H9 (cell line): ENCODE measurements at places on chromosomes 3 and 15.

- no peak for DNase-seq
Observed at GRCh38 chr3:179236669-179237301, 14.1 kb downstream of the KCNMB3 start.

DNA sequence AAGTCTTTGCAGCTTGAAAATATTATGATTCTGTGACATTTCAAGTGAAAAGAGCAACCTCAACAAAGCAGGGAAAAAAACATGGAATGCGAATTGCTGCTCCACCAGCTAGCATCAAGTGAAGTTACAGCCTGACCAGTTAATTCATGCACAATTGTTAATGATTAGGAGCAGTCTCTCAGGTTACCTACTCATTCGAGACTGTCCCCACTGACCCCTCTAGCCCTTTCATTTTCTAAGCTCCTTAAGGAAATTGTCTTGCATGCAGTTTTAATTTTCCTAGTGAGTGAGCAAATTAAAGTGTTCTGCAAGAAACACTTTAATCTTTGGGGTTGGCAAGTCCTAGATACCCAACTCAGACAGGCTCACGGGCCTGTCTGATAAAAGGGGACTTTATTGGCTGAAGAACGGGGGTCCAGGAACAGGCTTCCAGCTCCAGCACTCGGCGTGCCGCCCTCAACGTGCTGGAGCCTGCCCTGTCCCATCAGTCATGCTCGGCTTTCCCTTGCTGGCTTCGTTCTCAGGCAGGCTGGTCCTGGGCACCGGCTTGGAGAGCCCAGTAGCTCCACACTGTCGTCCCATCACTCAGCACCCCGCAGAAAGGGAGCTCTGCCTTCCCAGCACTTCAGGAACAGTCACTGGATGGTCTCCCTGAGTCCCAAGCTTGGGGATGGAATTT is 18.3 kb downstream of the PODXL2 start:
- DNase-seq = no peak

GRCh38 chr3:48984663-48985062 is 5.4 kb upstream of the P4HTM start:
- no peak for DNase-seq

- DNase-seq = no peak
Observed at GRCh38 chr3:115913069-115913686, 289.9 kb downstream of the GAP43 start.

DNA sequence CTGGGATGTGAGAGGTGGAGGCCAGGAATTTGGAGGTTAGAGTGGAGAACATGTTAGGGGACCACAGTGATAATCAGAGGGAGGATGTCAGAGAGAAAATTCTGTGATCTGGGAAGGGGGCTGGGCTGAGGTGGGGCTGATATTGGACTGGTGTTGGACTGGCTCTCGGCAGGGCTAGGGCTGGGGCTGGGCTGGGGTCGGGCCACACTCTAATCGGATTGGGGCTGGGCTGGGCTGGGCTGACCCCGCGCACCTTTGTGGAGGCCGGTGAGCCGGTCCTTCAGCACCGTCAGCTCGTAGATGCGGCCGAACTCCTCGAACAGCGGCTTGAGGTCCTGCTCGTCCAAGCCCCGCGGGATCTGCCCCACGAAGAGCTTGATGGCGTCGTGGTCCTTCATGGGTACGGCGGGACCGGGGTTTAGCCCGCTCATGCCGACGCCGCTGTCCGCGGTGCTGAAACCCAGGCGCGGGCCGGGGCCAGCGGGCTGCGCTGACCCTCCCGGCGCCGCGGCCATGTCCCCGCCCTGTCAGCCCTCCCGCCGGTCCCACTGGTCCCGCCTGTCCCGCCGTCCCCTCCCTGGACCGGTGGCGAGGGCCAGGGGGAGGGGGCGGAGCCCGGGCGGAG is 485 bp downstream of the CELF6 start:
- DNase-seq = peak; percentile 93

DNA sequence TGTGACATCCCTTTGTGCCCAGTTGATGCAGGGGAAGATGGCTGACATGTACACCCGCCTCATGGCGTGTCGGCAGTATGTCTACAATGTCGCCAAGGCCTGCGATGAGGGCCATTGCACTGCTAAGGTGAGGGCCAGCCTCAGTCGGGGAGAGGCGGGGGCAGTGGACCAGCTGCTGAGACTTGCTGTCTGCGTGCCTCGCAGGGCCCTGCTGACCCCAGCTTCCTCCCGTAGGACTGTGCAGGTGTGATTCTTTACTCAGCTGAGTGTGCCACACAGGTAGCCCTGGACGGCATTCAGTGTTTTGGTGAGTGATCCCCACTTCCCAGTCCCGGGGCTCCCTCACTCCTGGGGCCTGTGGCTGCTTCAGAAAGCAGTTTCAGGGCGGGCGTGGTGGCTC is 10.5 kb downstream of the IVD start:
- no peak for DNase-seq
